Urinary bladder (tissue), 4 donors: ENCODE measurements at places on chromosomes 4 and X. TPM values are rescaled to one million over a fixed set of nuclear protein-coding genes. Genes with fewer than 3 reads are reported as not detected.

The ENPP6 gene
- 1.9 TPM for total RNA-seq

- DNase-seq: no peak
Measured at GRCh38 chrX:46929439-46930261, 17.4 kb downstream of the JADE3 start.

- no peak for DNase-seq
Measured at GRCh38 chrX:121851033-121851432, 803.6 kb downstream of the GLUD2 start.

The USP17L19 gene
- not detected for total RNA-seq

GRCh38 chrX:68995780-68996551, 167.1 kb downstream of the EFNB1 start:
- no peak for DNase-seq

The UGT2A1 gene
- not detected for total RNA-seq

- DNase-seq: no peak
Measured at GRCh38 chr4:40563401-40563800, 66.3 kb downstream of the RBM47 start.

DNA sequence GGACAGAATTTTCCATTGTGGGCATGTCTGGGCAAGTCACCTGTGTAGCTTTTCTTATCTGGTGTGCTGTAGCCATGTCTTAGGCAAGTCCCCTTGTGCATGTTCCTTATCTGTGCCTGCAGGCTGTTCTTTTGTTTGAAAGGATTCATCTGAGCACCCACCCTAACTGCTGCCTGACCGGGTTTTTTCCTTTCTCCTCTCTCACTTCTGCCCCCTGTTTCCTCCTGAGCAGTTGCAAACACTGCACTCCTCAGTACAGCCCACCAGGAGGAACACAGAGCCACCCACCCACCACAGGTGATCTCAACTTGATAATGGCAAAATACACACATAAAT, 29.2 kb upstream of the IL9R start:
- no peak for DNase-seq
